ENCODE measurements at places on chromosomes 4 and X.

DNA sequence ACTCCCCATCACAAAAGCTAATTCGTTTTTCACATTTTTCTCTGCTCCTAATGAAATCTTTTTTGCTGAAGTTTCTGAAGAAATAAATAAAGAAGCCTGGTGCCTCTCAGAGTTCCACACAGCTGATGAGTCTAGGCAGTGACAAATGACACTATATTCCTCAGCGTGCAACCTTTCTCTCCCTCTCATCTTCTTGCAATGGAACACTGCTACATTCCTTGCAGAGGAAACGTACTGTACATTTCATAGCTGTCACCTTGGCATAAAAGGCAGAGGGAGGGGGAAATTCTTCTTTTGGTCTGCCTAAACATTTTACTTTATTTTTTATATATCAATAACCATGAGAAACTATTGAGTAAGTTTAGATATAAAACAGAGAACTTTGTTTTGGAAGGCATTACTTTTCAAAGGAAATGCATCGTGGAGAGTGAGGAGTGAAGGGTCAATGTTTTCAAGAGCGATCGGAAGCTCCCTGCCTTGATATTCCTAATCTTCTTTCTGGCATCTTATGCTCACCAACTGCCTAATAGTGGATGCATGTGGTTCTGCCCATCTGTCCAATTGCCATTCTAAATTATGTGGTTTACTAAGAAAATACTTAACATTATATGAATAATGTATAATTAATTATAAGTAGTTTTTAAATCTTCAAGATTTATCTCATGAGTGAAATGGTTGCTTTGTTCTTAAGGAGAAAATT, 29.4 kb downstream of the SNCA start:
- no peak for DNase-seq

GRCh38 chrX:46903458-46904242, 8.6 kb upstream of the JADE3 start:
- peak; percentile 28 for DNase-seq

DNA sequence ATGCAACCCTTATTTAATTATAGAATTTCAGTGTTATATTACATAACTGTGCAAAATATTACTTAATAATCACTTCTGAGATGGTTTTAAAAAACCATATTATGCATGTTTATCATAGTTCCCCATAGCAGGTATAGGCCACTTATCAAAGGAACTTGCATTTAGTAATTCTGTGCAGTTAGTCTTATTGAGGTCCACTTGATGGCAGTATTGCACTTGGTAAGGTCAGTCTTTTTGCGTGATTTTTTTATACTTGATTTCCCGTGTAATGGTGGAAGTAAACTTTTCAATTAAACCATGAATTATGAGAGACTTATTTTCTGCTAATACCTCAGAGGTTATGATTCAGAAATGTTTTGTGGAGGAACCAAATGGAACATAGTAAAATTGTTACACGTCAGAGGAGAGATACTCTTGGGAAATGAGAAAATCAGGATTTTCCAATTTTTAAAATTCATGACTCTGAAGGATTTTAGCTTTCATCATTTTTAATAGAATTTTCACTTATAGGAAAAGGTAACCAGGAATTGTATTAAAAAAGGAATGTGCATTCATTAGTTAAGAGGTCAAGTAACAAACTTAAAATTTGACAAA, 230.0 kb downstream of the CCSER1 start:
- no peak for DNase-seq

DNA sequence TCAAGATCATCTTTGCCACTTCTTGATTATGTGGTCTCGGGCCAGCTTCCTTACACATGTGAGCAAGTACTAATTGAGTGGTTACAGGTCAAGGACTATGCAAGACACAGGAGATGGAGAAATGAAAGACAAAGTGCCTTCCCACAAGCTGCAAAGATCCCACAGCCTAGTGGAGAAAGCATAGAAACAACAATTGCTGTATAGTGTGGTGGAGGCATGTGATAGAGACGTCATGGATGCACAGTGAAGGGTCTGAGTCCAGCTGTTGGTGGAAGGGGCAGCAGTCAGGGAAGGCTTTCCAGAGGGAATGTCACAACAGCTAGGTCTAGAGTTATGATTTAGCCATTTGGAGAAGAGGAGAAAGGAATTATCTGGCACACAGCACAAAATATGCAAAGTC, 210.6 kb downstream of the KDR start:
- DNase-seq = no peak

DNA sequence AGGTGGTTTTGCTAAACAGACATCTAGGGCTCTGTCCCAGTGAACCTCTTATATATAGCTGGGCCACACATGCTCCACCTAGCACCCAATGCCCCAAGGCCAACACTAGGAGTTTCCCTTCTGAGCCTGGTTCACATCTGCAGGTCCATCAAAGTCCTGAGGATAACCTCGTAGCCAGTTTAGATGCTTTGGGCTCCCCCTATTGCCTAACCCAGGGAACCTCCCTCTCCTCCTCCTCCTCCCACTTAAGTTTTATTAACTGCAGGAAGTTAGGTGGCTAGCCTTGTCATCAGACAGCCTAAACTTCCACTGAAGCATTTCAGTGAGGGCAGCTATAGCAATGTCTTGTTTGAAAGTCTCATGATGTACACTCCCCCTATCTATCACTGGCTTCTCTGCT, 88.0 kb downstream of the GUCY2F start:
- DNase-seq = no peak

Measured in D721Med (cell line).